Globus pallidus (tissue), 1 donor: ENCODE measurements at places on chromosomes 13 and 19.
A peak's percentile ranks its signal among the peaks of the same experiment; 100 is the strongest.

DNA sequence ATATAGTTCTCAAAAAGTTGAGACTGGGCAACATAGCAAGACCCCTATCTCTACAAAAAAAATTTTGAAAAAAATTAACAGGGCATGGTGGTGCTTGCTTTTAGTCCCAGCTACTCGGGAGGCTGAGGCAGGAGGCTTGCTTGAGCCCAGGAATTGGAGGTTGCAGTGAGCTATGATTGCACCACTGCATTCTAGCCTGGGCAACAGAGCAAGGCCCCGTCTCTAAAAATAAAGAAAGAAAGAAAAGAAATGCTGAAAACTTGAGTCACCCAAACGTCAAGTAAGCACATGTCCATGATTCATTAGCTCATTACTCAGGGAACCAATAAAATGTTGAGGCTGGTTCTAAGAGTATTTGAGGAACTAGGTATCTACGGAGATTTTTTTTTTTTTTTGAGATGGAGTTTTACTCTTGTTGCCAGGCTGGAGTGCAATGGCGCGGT, 33.9 kb upstream of the SEMA6B start:
- DNase-seq: no peak

- no peak for DNase-seq
These were observed 150.1 kb downstream of the SHISA2 start for GRCh38 chr13:25901460-25902376.

- no peak for DNase-seq
These were observed 501.3 kb downstream of the EFNB2 start for GRCh38 chr13:106034201-106034600.

DNA sequence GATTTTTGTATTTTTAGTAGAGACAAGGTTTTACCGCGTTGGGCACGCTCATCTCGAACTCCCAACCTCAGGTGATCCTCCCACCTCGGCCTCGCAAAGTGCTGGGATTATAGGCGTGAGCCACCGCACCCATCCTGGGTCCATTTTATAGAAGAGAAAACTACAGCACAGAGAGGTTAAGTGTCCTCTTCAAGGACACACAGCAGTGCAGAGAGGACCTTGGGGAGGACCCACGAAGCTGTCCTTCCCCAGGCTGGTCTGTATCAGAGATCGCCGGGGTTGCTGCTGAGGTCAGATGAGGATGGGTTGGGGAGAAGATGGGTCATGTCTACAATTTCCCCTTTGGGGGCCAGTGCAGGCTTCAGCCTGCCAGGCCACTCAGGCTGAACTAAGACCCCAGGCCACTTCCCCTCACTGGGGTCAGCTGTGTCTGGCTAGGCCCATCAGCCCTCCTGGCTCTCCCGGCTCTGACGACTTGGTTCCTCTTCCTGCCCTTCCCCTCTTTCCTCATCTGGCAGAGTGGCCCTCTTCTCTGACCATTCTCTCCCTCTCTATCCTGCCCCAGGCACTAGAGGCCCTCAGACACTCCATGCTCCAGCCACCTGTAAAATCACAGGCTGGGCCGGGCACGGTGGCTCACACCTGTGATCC, 9.6 kb downstream of the MYO1F start:
- peak; percentile 40 for DNase-seq

DNA sequence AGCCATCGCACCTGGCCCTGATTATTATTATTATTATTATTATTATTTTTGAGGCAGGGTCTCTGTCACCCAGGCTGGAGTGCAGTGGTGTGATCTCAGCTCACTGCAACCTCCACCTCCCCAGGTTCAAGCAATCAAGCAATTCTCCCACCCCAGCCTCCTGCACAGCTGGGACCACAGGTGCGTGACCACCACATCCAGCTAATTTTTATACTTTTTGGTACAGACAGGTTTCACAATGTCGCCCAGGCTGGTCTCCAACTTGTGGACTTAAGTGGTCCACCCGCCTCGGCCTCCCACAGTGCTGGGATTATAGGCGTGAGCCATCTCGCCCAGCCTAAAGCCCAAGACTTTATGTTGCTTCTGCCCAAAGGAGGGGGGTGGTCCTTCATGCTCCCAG, 6.0 kb upstream of the AP1M2 start:
- no peak for DNase-seq

GRCh38 chr13:40094056-40094455, 438.6 kb downstream of the COG6 start:
- DNase-seq: no peak

- no peak for DNase-seq
These were observed 46.6 kb downstream of the CRTC1 start for GRCh38 chr19:18729933-18730530.

DNA sequence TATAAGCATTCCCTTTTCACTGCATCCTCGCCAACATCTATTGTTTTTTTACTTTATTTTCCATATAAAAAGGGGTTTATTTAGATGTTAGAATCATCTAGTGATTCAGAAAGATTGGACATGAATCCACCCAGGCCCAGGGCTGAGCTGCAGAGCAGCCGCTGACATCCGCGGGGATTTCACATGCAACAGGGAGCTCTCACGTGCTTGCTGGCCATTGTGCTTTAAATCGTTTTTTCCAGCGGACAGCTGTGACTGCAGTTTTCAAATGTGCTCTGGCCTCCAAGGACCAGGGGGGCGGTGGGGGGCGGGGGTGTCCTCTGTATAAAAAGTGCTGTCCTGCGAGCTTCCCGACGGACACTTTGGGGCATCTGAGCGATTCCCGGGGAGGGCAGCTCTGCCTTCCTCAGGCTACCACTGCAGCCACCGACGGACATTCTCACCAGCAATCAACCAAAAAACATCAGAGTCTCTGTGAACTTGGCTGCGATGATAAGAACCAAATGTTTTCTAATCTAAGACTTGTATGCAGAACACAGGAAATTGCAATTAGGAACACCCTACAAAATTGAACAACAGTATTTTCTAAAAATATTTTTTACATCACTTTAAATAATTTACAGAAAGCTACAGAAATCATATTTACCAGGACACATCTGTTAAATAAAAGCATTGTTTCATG, 12.6 kb downstream of the RB1 start:
- no peak for DNase-seq

DNA sequence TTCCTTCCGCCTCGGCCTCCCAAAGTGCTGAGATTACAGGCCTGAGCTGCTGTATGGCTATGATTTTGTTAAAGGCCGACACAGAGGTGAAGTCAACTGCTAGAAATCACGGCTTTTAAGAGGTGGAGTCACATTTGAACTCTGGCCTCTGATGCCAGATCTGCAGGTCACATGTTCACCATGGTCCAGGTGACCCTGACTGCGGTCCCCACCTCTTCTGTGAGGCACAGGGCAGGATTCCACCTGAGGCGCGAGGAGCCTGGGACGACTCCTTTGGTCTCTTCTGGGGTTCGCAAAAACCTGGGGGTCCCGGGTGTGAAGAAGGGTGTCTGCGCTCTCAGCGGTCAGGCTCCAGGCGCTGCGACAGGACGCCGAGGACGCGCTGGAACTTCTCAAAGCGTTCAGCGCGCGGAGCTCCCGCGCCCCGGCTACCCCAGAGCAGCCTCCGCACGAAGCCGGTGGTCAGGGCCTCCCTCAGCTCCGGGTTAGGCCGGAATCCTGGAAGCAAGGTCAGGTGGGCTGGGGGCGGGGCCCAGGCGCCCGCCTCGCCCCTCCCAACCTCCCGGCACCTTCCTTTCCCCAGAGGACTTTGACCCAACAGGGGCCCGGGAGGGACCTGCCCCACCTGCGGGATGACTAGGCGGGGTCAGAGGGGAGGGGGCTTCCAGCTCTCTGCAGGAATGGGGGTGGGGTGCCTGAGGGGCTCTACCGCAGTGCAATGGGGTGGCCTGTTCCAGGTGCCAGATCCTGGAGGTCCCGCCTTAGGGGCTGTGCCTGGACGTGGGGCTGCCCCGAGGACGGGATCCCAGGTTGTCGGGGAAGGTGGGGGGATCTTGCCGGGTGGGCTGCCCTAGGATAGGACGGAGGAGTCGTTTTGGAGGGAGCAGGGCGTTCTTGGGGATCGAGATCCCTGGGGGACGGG, 13.0 kb downstream of the TRIP10 start:
- no peak for DNase-seq

GRCh38 chr13:38483623-38484022, 134.0 kb downstream of the UFM1 start:
- no peak for DNase-seq

- no peak for DNase-seq
These were observed 60.4 kb downstream of the ADGRE1 start for GRCh38 chr19:6947745-6948144.
